ENCODE measurements at places on chromosomes 7 and 10.

GRCh38 chr10:115171392-115171960 lies 78.3 kb downstream of the ATRNL1 start:
- DNase-seq = no peak

- no peak for DNase-seq
These were observed 253.0 kb downstream of the AGMO start for GRCh38 chr7:15308821-15309220.

- DNase-seq = no peak
These were observed 931.2 kb upstream of the C7orf33 start for GRCh38 chr7:147659036-147659995.

GRCh38 chr7:120014925-120015465 lies 258.0 kb upstream of the KCND2 start:
- DNase-seq = no peak

GRCh38 chr7:137578541-137578940 lies 235.0 kb upstream of the PTN start:
- no peak for DNase-seq

GRCh38 chr10:100504096-100504495 lies 15.6 kb downstream of the SEC31B start:
- DNase-seq = no peak

GRCh38 chr10:17138460-17139042 lies 8.9 kb upstream of the CUBN start:
- DNase-seq = no peak

DNA sequence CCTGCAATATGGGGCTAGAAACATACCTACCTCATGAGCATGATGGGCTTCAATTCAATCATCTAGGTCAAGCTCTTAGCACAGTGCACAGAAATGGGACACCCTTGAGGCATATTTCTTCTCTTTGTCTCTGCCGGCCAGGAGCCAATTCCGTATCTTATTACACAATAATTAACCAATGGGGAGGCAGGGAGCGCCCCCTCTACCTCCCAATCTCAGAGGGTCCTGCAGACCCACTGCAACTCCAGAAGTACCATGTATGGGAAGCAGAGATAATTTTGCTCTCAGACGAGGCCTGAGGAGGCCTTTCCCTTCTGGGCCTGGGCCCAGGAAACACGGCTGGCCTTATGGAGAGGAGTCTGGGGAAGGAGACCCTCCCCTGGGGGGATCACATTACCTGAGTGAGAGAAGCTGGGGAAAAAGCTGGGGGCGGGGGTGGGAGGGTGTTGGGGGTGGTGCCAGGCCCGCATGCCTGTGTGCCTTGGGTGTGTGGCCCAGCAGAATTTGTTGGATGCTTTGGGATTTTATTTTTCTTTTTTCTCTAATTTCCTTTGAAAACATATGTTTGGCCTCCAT lies 155.5 kb downstream of the UBE2H start:
- DNase-seq = no peak

DNA sequence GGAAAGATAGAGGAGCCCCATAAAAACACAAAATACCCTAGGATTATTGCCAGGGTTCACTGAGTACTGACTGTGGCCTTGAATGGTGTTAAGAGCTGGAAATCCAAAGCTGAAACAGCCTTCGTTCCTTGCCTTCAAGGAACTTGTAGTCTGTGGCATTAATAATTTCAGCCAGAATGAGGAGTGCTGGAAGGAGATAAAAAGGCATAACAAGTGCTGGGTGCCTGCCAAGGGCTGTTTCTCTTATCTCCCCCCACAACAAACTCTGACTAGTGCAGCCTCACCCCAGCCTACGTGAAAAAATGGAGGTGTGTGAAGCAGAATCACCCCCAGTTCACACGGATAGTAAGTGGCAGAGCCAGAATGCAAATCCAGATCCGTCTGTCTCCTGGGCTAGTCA lies 199.1 kb upstream of the LYZL2 start:
- no peak for DNase-seq

GRCh38 chr10:73867126-73867807 lies 7.1 kb downstream of the CAMK2G start:
- no peak for DNase-seq

GRCh38 chr7:107597582-107597916 lies 17.5 kb downstream of the BCAP29 start:
- no peak for DNase-seq

DNA sequence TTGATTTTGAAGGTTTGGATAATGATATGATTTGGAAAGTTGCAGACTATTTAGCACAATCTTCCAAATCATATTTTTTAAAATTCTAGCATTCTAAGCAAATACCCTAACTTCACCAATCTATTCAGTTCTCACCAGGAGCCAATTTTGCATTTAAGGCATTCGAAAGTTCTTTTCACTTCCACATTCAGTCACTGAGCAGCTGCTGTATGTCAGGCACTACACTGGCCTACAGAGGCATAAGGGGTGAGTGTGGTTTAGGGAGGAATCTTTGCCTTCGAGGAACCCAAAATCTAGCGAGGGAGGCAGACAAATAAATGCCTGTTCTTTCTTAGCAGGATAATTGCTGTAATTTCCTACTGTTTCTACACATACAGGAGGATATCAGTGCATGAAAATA lies 10.7 kb upstream of the UCN3 start:
- DNase-seq = no peak
